ENCODE measurements at places on chromosomes 6 and 20.

- DNase-seq = peak; percentile 19
These were observed 51.3 kb downstream of the PDE7B start for GRCh38 chr6:135902756-135903331.

DNA sequence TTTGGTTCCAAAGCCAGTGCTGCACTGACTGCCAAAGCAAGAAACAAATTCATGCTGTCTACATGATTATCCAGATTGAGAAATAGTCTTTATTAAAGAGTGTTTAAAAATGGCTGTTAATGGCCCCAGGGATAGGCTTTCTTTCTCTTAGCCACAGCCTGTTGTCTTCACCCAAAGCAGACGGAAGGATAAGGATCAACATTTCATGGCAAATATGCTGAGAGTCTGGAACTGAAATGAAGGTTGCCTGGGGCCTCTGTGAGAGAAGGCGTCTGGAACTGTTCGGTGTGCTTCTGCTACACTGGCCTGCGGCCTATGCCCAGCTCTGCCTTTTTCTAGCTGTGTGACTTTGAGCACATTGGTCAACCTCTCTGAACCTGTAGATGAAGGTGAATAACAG, 373.0 kb upstream of the ZFP64 start:
- no peak for DNase-seq

DNA sequence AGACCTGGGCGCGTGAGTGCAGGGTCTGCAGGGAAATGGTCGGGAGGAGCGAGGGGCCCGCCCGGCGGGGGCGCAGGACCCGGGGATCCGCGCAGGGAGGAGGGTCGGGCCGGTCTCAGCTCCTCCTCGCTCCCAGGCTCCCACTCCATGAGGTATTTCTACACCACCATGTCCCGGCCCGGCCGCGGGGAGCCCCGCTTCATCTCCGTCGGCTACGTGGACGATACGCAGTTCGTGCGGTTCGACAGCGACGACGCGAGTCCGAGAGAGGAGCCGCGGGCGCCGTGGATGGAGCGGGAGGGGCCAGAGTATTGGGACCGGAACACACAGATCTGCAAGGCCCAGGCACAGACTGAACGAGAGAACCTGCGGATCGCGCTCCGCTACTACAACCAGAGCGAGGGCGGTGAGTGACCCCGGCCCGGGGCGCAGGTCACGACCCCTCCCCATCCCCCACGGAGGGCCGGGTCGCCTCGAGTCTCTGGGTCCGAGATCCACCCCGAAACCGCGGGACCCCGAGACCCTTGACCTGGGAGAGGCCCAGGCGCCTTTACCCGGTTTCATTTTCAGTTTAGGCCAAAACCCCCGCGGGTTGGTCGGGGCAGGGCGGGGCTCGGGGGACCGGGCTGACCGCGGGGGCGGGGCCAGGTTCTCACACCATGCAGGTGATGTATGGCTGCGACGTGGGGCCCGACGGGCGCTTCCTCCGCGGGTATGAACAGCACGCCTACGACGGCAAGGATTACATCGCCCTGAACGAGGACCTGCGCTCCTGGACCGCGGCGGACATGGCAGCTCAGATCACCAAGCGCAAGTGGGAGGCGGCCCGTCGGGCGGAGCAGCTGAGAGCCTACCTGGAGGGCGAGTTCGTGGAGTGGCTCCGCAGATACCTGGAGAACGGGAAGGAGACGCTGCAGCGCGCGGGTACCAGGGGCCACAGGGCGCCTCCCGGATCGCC, 54.2 kb upstream of the HLA-A start:
- DNase-seq = peak; percentile 35

GRCh38 chr6:167690931-167691330, 135.8 kb upstream of the AFDN start:
- no peak for DNase-seq

DNA sequence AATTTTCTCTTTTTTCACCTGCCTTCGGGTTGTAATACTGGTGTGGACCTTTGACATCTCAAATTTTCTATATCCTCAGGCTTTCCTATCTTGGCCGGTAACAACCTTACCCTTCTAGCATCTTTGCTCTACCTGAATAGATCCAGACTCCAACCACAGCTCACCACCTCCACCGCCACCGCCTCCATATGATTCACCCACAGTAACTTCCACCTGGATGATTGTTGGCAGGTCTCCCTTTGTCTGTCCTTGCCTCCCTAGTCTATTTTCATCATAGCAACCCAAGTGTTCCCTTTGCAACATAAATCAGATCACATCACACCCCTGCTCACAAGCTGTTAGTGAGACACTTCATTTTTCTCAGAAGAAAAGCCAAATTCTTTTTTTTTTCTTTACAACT, 525.8 kb upstream of the POU3F2 start:
- no peak for DNase-seq

GRCh38 chr6:129416337-129416990, 293.5 kb downstream of the ARHGAP18 start:
- DNase-seq = no peak

GRCh38 chr6:26377719-26378118, 5.2 kb upstream of the BTN2A2 start:
- no peak for DNase-seq

- DNase-seq = no peak
These were observed 86.5 kb upstream of the RREB1 start for GRCh38 chr6:7021301-7021700.

DNA sequence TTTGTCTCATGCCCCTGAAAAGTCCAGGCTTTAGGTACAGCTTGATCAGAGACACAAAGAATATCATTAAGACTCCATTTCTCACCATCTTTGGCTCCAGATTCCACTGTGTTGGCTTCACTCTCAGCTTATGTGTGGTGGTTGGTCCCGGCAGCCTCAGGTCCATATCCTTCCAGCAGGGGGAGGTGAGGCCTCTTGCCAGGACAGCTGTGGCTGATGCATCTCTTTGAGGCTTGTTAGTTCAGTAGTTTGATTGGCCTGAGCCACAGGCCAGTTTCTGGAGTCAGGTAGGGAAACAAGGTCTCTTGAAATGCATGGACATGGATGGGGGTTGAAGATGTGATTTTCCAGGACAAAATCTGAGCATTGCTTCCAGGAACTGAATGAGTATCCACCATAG, 62.4 kb downstream of the JAG1 start:
- peak; percentile 71 for DNase-seq

DNA sequence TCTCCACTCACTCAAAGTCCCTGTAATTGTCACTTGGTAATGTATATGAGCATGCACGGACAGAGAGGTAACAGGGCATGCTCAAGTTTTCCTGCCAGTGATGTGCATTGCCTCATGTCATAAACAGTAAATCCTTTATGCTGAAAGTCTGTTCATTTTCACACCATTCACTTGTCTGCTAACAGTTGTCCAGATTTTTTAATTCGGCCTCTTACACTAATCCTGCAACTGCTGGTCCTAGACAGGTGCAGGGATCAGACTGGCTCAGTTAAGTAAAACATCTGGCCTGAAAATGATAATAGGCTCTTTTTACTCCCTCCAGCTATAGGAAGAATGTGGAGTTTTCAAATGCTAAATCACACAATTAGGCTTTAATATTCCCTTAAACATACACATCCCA, 185.4 kb upstream of the VGLL2 start:
- no peak for DNase-seq
